ENCODE measurements at places on chromosomes 3 and 15.

GRCh38 chr3:35908366-35909232, 269.3 kb downstream of the ARPP21 start:
- peak; percentile 67 for DNase-seq

GRCh38 chr3:73605412-73605811, 19.3 kb downstream of the PDZRN3 start:
- DNase-seq, result peak; percentile 77

DNA sequence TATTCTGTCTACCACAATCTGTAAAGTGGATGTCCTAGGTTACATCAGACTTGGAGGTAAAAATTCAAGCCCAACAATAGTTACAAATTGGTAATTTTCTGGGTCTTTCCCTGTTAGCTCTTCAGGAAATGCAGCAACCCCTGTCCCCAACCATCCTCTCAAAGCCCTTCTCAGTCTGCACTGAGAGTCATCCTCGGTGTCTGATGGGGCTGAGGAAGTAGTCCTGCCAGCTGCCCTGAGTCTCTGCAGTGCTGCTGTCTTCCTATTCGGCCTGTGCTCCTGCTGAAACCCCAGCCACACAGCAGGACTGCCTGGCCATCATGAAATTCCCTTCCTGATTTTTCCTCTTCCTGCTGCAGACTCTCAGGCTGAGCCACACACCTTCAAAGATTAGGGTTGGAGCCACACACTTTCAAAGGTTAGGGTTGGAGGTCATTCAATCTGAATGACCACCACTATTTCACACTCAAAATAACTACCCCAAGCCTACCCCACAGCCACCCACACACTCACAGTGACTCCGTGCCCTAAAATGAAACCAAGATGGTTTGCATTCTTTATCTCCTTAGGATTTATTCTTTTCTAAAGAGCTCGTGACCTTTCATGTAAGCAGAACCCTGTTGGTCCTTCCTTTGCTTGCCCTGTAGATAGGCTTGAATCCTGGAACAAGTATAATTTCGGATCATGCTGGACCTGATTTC, 17.6 kb downstream of the TRIM42 start:
- DNase-seq, result no peak

- DNase-seq, result no peak
Observed at GRCh38 chr3:112744825-112745566, 101.7 kb downstream of the CD200R1L start.
